ENCODE measurements at places on chromosomes 6 and 20. TPM values are rescaled to one million over a fixed set of nuclear protein-coding genes. Genes with fewer than 3 reads are reported as not detected.

DNA sequence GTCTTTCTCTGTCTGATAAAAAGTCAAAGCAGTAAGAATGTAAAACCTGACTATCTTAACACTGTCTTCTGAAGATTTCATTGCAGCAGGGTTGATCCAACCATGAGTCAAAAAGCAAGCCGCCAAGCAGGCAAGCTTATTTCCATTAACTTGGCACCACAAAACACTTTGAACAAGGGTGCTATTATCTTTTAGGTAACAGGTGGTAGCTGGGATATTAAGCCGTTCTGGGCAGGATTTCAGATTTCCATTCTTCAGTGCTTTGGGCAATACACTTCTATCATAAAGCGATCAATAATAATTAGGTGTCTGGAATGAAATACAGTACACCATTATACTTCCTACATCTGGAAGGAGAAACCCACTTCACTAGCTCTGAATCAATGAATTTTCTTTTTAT is 181.9 kb downstream of the TBC1D7 start:
- no peak for DNase-seq

DNA sequence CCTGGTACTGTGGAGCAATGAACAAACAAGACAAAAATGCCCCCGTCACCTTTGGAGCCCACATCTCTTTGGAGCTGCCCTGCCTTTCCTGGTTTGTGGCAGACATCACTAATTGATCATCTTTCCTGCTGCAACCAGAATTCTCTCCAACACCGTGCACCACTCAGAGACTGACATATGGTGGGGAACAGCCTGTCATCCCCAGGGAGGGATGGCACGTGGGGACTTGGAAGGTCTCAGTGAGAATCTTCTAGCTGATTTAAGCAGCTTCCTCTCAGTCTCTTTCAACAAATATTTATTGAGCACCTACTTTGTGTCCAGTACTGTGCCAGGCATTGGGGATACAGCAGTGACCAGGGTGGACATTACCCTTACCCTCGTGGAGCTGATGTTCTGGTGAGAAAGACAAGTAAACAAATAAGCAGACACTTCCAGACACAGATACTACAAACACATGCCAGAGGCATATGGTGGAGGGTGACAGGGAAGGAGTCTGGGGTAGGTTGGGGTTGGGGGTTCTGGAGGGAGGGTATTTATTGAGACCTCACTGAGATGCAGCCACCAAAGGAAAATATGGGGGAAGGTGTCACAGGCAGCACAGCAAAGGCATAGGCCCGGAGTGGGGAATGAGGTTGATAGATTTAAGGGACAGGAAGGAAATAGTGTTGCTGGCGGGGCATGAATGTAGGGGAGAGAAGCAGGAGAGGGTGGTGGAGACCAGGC is 82.3 kb downstream of the CEBPB start:
- DNase-seq, result no peak

GRCh38 chr6:467671-468082 is 76.1 kb downstream of the IRF4 start:
- DNase-seq, result no peak

GRCh38 chr20:35699957-35700624 is 886 bp downstream of the ROMO1 start:
- no peak for DNase-seq

Gene SLC17A1
- total RNA-seq, result not detected

GRCh38 chr6:41497994-41498393 is 48.2 kb upstream of the FOXP4 start:
- no peak for DNase-seq

Gene MAK
- total RNA-seq, result 1.1 TPM

DNA sequence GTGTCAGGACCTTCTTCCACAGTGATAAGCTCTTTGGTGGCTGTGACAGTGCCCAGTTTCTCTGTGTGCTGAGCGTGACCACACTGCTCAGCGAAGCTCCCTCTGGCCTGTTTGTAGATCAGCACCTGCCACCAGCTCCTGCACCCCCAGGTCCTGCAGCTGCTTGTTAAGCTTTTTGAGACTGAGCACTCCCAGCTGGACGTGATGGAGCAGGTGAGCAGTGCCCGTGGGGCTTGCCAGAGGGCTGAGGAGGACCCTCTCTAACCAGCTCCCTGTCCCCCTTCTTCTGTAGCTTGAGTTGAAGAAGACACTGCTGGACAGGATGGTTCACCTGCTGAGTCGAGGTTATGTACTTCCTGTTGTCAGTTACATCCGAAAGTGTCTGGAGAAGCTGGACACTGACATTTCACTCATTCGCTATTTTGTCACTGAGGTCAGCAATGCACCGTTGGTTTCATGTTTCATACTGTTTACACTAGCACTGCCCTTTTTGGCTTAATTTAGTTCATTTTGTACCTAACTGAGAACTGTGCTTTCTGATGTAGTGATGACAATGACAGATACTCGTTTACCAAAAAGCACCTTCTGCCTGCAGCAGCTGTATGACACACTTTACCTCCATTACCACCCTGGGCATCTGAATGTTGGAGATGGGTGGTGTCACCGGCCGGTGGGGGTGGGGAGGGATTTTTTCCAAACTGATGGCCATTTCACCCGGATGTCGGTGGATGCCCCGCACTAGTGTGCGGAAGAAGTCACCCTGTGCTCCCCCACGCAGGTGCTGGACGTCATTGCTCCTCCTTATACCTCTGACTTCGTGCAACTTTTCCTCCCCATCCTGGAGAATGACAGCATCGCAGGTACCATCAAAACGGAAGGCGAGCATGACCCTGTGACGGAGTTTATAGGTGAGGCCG is 12.5 kb downstream of the NELFCD start:
- no peak for DNase-seq

Gene RBM24
- total RNA-seq, result 4.0 TPM

DNA sequence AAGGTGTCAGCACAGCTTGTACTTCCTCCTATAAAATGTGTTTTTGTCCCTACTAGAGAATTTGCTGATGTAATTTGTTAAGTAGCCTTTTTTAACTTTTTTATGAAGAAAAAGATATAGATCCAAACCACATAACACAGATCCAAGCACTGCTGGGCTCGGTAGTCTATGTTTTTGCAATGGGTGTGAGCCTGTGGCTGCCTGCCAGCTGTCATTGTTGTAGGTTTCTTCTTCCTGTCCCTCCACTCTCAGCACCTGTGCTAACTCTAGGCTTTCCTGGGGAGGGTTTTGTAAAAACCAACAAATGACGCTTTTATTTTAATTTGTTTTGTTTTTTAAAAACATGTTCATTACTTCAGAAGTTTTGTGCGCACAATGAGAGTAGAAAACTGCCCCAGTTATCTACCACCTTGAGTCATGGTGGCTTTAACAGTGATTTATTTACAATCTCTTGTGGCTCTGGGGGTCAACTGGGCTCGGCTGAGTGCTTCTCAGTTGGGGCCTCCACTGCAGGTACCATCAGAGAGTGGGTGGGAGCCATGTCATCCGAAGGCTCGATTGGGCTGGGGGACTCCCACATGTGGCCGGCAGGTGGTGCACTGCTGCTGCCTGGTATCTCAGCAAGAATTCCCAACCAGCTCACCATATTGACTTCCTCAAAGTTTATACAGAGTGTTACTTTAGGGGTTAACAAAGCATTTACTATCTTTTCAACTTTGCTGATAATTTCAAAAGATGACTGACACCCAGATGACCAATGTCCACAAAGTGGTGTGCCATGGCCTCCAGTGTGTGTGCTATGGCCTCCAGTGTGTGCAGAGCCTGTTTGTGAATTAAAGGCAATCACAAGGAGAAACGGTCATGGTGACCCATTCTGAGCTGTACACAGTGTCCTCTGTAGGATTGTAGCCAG is 3.0 kb upstream of the CCR6 start:
- DNase-seq, result no peak

Gene SNAI1
- total RNA-seq, result 12.9 TPM

Gene PKIB
- 86.4 TPM for total RNA-seq

DNA sequence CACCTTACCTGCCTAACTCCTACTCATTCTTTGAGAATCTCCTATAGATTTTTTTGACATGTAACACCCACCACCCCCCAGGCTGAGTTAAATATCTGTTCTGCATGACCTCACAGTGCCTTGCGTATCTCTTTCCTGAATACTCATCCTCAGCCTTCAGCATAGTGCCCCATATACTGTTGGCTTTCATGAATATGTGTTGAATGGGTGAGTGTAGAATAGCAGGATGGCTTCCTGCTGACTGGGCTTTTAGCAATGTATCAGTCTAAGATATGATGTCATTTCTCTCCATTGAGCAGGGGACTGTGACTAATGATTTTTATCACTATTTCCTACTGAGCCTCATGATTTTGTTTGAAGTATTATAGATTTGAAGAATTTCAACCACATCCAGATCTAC is 361.6 kb upstream of the MARCKS start:
- DNase-seq, result no peak

Gene ABHD16B
- total RNA-seq, result not detected

Gene CHRNA4
- total RNA-seq, result 6.3 TPM

- DNase-seq, result no peak
These were observed 525 bp downstream of the PNRC1 start for GRCh38 chr6:89081129-89081422.

Gene KCNK17
- 1.2 TPM for total RNA-seq

GRCh38 chr20:21179757-21180156 is 53.9 kb downstream of the KIZ start:
- no peak for DNase-seq

GRCh38 chr6:73377225-73377624 is 7.5 kb upstream of the OOEP start:
- no peak for DNase-seq

Gene C6orf141
- 0.89 TPM for total RNA-seq

Gene ADGB
- not detected for total RNA-seq

GRCh38 chr20:54065601-54066038 is 4.8 kb downstream of the BCAS1 start:
- no peak for DNase-seq

DNA sequence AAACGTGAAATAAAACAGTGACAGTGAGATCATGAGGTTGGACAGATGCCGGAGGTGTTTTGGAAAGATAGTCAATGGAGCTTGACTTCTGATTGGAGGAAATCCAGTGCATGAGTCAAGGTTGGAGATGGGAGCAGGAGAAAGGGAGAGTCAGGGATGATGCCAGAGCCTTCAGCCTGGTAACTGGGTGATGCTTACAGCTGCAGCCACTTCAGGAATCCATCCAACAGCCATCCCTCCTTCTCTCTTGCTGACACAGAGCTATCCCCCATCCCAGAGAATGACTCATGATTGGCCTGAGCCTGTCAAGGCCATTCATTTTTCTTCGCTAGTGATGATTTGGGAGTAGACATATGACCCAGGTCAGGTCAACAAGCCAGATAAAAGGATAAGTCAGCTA is 112.8 kb downstream of the SAMD5 start:
- no peak for DNase-seq

GRCh38 chr6:141618180-141618581 is 514.5 kb upstream of the GJE1 start:
- DNase-seq, result no peak

- no peak for DNase-seq
These were observed 837 bp upstream of the OSER1 start for GRCh38 chr20:44211177-44212039.

- DNase-seq, result no peak
These were observed 276.8 kb downstream of the PHACTR1 start for GRCh38 chr6:12993283-12993898.

Gene KCNK5
- total RNA-seq, result 32.7 TPM

GRCh38 chr6:144314003-144314485 is 28.9 kb downstream of the UTRN start:
- no peak for DNase-seq

- DNase-seq, result no peak
These were observed 48.7 kb upstream of the CDH4 start for GRCh38 chr20:61203320-61203719.

GRCh38 chr6:27478141-27478705 is 5.3 kb upstream of the ZNF184 start:
- no peak for DNase-seq

- no peak for DNase-seq
These were observed 70.3 kb downstream of the NKAIN2 start for GRCh38 chr6:123873974-123874373.

GRCh38 chr6:169811521-169812256 is 60.3 kb downstream of the ERMARD start:
- no peak for DNase-seq

Gene PTPRT
- total RNA-seq, result 0.56 TPM

Gene FERMT1
- total RNA-seq, result not detected

- no peak for DNase-seq
These were observed 140.9 kb downstream of the GJA10 start for GRCh38 chr6:90035047-90035723.

Gene AGER
- total RNA-seq, result 26.0 TPM

DNA sequence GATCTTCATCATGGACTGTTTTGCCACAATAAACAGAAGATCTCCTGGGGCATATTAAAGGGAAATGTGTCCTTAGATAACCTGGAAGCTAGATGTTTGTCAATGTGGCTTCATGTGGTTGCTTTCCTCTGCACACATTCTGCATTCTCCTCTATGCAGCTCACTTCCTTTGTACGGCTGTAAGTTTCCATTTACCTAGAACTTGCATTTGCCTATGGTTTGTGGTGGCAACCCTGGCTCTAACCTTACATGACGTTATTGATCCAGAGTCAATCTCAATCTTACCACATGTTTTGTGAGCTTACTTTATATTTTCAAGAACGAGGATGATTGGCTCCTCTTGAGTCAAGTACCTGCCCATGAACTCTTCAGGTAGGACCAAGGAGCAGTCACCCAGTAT is 863.1 kb downstream of the MAFB start:
- DNase-seq, result no peak

DNA sequence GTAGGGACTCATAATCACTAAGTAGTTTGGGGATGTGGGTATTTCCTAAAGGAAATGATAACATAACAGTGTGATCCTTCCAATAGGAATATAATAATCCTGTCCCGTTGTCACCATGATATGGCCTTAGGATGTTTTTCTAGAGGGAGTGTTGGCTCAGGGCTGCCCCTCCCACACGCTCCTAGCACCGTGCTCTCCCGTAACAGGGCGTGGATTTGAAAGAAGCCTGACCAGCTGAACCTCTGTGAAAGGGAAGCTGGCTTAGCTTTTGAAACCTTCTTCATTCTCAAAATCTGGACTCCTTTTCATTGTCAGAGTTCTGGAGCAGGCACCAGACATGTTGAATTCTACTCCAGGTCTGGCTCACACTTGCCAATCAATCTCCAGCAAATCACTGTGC is 103.4 kb upstream of the SASH1 start:
- no peak for DNase-seq

Gene PROCR
- not detected for total RNA-seq

Measured in neural crest cell (in vitro differentiated cells).